ENCODE measurements at places on chromosomes 2 and 18.

- no peak for DNase-seq
Measured at GRCh38 chr2:24231461-24231881, 56.6 kb downstream of the FAM228A start.

DNA sequence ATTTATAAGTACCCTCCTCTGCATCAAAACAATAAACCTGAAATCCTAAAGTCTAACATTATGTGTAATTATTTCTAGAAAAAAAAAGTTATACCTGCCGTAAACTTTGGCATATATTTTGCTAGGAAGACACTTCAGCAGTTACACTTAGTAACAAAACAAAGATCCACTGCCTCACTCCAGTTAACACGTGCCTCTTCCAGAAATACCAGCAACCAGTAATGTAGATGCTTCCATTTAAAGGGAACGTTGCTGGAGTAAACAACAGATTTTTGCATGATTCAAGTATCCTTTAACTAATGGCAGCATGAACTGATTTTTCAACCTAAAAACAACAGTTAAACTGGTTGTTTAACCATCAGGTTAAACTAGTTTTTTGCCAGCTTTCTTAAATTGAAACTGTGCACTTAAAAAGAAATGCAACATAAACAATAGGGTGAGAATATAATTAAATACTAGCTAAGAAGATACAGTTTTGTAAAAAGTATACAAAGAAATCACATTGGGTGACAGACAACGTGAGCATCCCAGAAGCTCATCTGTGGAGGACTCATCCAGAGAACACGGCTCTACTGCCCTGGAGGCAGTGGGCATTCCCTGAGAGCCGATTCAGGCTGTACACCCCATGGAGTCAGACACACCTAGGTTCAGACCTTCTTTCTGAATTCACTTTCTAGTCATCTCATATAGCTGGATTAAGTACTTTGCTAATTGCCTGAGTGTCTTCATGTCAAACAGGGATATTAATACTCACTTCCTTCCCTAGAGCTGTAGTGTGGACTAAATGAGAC lies 22.3 kb downstream of the MGAT4A start:
- no peak for DNase-seq

DNA sequence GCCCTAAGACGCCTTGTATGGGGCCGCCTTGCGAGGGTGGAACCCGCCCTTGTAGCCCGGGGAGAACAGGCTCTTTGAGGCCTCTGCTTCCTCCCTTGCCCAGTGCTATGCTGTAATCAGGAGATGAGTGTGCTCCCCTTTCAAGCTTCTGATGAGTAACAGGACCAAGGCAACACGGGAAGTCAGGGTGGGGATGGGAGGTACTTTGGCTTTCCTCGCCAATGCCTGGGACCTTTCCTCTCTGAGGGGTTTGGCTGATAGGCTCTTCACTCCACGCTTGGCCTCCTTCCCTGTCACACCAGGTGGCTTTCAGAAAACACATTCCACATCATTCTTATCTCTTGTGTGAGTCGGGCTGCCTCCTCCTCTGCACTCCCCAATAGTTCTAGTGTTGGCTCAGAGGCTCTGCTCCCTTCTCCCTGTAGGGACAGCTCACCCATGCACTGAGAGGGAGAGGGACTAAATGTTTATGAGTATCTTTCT lies 223.7 kb upstream of the TRIB2 start:
- DNase-seq = no peak

DNA sequence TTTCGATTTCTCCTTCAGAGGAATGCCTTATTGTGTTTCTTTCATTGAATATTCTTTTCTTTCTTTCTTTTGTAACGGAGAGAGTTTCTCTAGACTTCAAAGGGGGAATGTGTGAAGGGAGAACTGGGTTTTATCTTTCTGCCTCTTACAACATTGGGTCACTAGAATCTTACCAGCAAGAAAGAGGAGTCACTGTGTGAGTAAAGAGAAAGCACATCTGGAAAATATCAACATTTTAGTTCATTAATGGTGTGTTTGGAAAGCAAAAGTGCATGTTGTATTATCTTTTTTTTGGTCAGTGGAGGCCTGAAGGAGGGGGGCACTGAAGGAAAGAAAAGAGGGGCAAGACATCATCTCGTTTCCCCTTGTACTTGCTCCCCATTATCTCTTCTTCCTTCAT lies 86.6 kb upstream of the THOC1 start:
- DNase-seq = no peak

- DNase-seq = no peak
Measured at GRCh38 chr2:157364257-157364974, 38.8 kb upstream of the ERMN start.

DNA sequence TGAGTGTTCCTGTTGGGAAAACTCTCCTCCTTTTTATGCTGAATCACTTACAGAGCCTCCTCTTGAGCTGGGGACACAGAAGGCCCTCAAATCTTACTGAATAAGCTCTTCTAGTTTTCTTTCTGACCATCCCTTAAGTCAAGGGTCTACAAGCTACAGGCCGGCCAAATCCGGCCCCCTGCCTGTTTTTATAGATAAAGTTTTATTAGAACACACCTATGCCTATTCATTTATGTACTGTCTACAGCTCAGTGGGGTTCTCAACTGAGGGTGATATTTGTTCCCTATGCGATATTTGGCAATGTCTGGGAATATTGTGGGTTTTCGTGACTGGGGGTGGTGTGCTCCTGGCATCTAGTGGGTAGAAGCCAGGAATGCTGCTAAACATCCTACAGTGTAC lies 14.0 kb downstream of the CDC42EP3 start:
- no peak for DNase-seq

DNA sequence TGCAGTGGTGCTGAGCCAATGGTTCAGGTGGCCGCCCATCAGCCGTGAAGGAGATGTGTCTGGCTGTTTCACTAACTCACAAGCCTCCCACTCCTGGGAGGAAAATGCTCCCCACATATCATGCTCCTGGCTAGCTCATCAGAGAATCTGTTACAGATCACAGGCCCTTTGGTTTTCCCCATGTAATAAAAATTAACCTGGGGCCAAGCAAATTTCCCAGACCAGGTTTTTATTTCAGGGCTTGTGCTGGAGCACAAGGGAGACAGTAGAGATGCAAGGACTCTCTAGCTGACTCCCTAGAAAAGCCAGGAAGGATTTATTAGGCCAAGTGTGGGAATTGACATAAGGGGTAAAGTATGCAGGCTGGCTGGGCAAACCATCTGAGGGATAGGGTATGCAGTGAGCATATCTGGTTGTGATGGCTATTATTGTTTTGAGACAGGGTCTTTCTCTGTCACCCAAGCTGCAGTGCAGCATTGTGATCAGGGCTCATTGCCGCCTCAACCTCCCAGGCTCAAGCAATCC lies 40.6 kb upstream of the CCBE1 start:
- no peak for DNase-seq

GRCh38 chr2:218284106-218284811 lies 8.0 kb downstream of the TMBIM1 start:
- DNase-seq = no peak

DNA sequence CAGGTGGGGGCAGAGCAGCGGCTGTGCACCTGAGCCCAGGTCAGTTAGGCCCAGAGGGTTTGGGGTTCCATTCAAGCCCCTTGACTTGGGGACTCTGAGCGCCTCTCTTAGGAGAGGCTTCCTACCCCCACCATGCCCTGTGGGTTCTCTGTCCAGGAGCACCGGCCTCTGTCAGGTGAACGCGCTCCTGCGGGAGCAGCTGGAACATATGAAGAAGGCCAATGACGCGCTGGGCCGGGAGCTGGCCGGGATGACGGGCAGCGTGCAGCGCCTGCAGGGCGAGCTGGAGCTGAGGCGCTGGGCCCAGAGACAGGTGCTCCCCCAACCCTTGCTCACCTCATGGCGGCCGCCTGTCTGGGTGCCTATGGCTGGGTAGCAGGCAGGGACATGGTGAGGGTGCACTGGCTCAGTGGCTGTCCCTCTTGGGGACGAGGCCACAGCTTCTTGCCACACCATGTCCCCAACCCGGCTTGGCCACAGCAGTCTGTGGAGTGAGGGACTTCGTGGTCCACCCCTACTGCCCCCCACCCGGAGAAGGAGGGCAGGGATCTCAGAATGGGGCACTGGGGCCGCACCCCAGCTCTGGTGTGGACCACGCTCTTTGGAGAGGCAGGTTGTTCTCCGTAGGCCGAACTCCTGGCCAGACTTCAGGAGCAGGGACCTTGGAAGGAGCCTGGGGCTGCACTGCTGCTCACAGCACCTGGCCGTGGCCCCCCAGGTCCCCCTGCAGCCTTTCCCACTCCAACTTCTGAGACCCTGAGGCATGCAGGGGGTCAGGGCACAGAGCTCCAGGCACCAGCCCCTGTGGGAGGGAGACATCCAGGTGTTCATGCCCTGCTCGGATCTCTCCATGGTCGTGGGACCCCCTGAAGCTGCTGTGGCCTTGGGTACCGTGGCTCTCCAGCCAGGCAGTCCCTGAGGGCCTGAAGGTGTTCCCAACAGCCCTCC lies 19.7 kb downstream of the CROCC2 start:
- DNase-seq = no peak

DNA sequence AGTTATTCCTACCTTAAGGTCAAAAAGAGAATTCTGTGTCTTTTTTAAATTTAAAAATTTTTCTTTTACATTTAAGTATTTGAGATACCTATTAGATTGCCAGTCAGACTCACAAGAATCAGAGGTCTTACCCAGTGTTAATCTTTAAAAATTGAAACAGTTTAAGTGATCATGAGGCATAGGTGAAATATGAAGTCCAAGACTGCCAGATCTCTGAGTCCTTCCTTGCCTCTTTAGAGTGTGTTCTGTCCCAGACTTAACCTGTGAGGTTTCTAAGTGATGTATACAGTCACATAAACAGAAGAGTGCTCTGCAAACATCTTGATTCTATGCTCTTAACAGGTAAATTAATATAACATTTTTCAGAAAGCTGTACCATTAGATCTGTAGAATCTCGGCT lies 40.6 kb downstream of the ACTR3 start:
- DNase-seq = no peak

DNA sequence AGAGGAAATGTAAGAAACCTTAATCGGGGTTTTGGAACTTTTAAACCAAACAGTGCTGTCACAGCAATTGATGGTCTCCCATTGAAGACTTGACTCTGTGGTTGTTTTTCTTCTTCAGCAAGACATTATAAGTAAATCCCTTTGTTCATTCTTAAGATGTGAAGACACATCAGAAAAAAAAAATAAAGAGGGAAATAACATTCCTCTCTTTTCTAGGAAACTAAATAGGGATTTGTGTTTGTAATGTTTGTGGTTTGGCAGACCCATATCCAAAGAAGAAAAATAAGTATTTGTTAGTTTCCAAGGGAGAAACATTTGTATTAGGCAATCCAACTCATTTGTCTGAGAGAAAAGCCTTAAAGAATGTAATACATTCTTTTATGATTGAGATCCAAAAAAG lies 359.9 kb downstream of the DSC3 start:
- DNase-seq = no peak

DNA sequence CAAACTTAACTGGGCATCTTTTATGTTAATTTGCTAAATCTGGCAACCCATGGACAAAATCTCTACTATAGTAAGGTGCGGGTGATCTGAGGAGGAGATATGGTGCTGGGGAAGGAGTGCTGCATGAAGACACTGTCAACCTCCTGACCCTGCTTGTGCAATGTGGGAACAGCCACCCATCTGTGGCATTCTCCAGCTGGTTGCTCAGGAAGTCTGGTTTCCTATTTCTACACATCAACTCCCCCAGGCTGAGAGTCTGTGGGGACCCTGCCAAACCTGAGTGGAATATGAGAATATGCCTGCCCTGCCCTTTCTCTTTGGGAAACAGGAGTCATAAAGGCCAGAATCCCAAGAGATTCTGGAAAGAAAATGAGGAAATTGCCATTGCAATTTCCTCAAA lies 60.1 kb upstream of the PAX3 start:
- DNase-seq = peak; percentile 68

DNA sequence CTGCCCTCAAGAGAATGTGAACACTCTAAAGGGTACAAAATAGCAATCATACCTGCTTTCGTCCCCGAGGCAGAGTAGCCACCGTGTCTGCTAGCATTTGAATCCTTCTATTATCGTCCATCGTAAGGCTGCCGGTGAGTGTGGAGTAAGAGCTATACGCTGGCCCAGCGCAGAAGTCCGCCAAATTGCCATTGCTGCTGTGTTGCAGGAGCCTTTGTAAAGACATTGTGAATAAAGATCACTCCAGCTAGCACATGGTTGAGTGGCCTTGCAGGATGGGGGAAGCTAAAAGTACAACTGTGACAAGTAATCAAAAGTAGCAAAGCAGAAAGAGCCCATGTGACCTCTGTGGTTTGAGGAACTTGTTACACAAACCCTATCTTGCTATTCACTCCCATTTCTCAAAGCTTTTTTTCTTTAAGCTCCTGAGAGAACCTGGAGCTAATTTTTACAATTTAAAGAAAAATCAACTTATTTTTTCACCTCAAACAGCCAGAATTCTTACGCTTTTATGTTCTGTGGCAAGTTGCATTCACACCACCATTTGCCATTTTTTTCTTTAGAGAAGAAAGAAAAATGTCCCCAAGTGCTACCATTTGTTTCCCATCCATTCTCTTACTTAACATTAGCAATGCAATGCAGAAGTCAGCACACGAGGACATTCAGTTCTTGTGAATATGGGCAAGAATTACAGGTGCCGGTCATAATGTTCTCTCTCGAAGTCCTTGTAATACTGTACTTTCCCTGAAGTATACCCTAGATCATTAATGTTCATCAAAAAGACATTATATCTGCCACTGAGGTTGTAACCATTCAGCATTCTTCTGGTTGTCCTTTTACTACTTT lies at the start of gene CYTIP:
Gene CYTIP, minus strand, starts transcription at position 295 of the 846 bp plus-strand sequence. Its CDS starts 69 bp downstream, at position 226.
- DNase-seq = peak; percentile 70

GRCh38 chr2:12584338-12584737 lies 132.4 kb upstream of the TRIB2 start:
- no peak for DNase-seq

DNA sequence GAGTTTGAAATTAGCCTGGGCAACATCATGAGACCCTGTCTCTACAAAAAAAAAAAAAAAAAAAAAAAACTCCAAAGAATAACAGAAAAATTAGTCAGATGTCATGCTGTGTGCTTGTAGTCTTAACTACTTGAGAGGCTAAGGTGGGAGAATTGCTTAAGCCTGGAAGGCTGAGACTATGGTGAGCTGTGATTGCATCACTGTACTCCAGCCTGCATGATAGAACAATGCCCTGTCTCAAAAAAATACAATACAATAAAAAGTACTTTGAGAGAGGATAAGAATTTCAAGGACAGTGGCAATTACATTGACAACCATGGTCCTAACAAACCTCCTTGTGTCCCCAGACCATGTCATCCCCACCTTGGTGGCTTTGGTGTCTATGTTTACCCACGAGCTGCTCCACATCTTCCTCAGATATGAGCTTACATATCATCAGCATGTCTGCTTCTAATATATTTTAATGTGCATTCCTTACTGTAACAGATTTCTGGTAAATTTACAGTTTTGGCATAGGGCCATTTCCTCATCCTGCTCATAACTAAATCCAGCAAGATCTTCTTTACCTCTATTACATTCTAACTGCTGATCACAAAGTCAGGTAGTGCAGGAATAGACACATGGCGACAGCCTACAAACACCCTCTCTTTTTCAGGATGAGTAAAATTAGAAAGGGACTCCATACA lies 437.7 kb upstream of the HNRNPA3 start:
- no peak for DNase-seq

- DNase-seq = no peak
Measured at GRCh38 chr2:128032092-128032491, 4.2 kb upstream of the SAP130 start.

GRCh38 chr2:95041824-95042442 lies 16.4 kb downstream of the MAL start:
- no peak for DNase-seq

- DNase-seq = no peak
Measured at GRCh38 chr18:75139226-75139911, 69.6 kb downstream of the PTGR3 start.

All from hematopoietic multipotent progenitor cell (in vitro differentiated cells).